ENCODE measurements at places on chromosomes 1 and 21. TPM values are rescaled to one million over a fixed set of nuclear protein-coding genes. Genes with fewer than 3 reads are reported as not detected.

The TRIM33 gene
- 17.5 TPM for total RNA-seq

The KCNK1 gene
- total RNA-seq: 24.6 TPM

The TTF2 gene
- total RNA-seq: 25.1 TPM

The SYPL2 gene
- total RNA-seq: 0.17 TPM

The CYP4Z1 gene
- not detected for total RNA-seq

The LRRC38 gene
- 0.06 TPM for total RNA-seq

The CCDC181 gene
- total RNA-seq: 0.29 TPM

The IVL gene
- total RNA-seq: 0.09 TPM

The FAM76A gene
- total RNA-seq: 6.7 TPM

The FGR gene
- not detected for total RNA-seq

The CCDC24 gene
- total RNA-seq: 7.8 TPM

The AQP10 gene
- total RNA-seq: not detected

The CELA3A gene
- not detected for total RNA-seq

The CDC20 gene
- 196 TPM for total RNA-seq

The FCGR3A gene
- total RNA-seq: not detected

The ABCG1 gene
- total RNA-seq: 2.4 TPM

The SYDE2 gene
- 0.70 TPM for total RNA-seq

The FCAMR gene
- total RNA-seq: not detected
